ENCODE measurements at places on chromosomes 1 and 21.

DNA sequence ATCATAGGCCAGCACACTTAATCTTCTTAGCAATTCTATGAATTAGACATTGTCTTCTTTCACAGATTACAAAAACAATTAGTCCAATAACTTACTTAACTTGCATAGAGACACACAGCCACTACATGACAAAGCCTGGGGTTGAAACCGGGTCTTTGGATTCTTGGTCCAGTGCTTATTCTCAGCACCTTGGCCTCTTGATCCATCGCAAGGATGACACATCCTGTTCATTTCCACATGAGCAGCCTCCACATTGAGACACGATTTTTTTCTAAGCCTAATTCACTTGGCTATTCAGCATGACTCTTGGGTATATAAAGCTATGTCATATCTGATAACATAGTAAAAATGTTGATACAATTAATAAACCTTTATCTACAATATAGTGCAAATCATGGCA, 221.0 kb upstream of the FOXD3 start:
- no peak for DNase-seq

DNA sequence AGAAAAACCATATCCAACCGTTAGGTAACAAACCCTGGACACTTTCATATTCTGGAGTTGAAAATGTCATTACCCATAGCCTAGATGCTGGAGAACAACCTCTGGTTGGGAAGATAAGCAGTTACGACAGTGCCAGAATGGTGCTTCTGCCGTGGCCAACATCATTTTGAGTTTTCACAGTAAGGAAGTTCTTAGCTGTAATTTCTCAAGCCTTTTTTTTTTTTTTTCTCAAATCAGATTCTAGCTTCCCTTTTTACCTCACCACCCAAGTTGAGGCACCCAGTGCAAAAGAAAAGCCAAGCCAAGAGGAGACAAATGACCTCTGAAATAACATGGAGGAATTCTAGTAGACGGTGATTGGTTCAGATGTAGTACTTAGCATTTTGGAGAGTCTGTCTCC, 21.8 kb downstream of the PPT1 start:
- no peak for DNase-seq

- no peak for DNase-seq
These were observed 169.2 kb upstream of the HP1BP3 start for GRCh38 chr1:20956272-20956671.

GRCh38 chr1:230977761-230978490, 735 bp downstream of the TTC13 start:
- no peak for DNase-seq

DNA sequence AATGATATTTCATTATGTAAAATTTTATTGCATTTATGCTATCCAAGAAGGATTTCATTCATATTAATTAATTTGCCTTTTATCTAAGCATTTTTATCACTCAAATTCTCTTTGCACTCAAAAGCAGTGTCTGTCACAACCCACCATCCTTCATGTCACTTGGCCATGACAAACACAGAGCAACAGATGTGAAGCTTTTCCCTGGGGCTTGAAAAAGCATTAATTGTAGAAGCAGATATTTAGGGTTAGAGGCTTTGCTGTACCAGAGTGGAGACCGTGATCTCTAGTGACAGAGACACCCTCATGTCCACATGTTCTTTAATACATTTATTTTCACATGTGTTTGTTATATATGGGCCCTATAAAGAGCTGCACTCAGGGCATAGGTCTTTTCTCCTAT, 230.5 kb downstream of the SPATA17 start:
- no peak for DNase-seq

DNA sequence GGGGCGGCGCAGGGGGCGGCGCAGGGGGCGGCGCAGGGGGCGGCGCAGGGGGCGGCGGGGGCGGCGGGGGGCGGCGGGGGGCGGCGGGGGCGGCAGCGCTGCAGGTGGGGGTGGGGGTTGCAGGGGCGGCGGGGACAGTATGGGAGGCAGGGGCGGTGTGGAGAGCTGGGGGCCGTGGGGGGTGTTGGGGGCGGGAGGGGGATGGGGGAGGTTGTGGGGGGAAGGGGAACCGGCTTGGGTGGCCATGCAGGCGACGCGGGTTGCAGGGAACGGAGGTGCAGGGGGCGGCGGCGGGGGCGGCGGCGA, 13.0 kb upstream of the SLC19A1 start:
- no peak for DNase-seq

GRCh38 chr1:10918531-10918930, 93.9 kb upstream of the TARDBP start:
- no peak for DNase-seq

DNA sequence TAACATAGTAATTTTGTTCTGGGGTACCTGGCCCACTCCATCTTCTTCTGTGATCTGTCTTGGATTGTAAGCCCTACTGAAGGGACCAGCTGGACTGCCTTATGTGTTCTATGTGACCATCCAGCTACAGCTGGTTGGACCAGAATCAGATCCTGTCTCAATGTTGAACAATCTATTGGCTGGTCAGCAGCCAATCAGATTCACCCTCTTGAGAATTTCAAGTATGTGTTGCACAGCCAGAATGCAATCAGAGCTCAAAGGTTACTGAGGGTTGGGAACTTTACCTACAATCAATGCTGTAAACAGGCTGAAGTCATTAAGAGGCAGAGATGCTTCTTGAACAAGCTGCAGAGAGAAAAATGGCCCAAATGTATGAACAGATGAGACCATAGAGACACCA, 61.9 kb downstream of the KCNC4 start:
- DNase-seq = no peak

GRCh38 chr1:167710836-167711235, 10.9 kb upstream of the MPZL1 start:
- DNase-seq = no peak

DNA sequence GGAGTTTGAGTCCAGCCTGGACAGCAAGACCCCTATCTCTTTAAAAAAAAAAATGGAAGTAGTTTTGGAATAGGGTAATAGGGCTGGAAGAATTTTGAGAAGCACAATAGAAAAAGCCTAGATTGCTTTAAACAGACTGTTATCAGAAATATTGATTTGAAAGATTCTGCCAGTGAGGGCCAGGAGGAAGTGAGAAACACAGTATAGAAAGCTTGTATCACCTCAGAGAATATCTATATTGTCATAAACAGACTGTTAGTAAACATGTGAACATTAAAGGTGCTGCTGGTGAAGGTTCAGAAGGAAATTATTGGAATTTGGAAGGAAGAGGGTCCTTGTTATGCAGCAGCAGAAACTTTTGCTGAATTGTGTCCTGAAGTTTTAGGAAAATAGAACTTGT, 24.8 kb upstream of the PSEN2 start:
- no peak for DNase-seq

DNA sequence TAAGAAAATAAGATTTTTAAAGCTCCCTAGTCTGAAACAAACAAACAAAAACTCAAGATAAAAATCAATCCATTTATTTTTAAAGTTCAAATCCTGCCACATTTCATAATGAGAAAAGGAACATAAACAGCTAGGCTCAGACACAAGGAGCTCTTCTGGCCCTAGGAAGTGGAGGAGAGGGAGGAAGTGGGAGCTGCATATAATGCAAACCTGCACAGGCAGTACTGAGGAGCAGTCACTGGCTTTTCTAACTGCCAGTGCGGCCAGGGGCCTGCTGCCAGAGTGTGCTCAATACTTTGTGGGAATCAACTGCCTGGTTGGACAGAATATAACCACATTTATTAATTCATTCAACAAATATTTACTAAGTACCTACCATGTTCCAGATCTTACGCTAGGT, 139.8 kb upstream of the SPATA6 start:
- no peak for DNase-seq

GRCh38 chr1:85451236-85451830, 13.6 kb downstream of the DDAH1 start:
- no peak for DNase-seq

DNA sequence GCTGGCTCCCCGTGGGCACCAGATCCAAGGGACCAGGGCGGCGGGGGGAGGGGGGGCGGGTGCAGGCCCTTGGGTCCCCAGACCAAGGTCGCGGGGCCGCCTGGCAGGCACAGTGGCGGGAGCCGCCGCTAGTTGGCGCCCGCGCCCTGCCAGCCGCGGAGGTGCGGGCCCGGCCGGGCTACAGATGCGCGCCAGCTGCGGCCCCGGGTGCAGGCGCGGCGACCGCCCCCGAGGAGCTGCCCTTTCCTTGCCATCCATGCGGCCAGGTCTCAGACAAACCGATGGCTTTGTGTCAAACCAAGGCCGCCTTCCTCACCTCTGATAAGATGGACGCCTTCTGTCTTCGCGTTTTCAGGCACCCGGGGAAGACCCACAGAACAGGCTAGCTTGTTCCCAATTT, 2.2 kb upstream of the RUNX3 start:
- no peak for DNase-seq

DNA sequence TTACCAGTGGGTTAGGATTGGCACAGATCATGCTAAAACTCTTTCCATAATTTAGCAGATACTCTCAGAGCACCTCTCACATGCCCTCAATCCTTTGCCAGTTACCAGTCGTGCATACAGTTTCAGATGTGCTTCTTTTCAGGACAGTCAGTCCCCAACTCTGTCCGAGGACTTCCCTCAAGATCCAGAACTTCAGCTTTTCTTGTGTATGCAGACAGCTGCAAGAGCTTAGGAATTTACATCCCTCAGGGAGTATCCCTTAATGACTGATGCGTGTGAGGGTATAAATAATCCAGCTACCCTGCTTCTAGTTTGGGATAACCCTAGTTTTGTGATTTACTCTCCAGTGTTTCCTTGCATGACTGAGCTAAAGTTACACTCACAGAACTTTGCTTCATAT, 393.0 kb upstream of the PLXNA2 start:
- no peak for DNase-seq

GRCh38 chr1:43550598-43551246, 20.0 kb downstream of the PTPRF start:
- no peak for DNase-seq

DNA sequence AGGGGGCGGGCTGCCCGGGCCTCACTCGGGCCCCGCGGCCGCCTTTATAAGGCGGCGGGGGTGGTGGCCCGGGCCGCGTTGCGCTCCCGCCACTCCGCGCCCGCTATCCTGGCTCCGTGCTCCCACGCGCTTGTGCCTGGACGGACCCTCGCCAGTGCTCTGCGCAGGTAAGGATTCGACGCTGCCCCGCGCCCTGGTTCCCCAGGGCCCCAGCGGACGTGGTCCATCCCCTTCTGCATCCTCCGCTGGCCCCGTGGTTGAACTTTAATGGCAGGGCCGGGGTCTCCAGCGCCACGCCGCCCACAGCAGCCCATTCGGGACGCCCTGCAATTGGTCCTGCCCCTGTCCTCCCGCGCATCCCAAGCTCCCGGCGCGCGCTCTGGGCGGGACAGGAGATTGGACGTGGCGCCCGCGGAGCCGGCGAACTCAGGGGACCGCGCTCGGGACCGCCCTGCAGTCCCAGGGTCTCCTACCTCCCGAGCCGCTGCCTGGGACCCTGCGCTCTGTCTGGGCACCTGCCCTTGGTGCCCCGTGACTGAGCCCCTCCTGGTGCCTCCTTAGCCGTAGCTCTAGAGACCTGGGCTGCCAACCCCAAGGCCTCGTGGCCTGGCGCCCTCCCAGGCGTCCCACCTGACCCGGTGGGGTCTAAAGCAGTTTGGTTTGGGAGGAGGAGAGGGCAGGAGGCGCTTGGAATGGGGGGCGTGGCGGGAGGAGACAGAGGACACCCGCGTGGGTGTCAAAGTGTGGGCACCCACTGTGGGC, at the start of gene ALPL:
Gene ALPL, plus strand, starts transcription at position 73 of the 762 bp plus-strand sequence. CDS start 44,659 bp downstream, outside the sequence.
- no peak for DNase-seq

DNA sequence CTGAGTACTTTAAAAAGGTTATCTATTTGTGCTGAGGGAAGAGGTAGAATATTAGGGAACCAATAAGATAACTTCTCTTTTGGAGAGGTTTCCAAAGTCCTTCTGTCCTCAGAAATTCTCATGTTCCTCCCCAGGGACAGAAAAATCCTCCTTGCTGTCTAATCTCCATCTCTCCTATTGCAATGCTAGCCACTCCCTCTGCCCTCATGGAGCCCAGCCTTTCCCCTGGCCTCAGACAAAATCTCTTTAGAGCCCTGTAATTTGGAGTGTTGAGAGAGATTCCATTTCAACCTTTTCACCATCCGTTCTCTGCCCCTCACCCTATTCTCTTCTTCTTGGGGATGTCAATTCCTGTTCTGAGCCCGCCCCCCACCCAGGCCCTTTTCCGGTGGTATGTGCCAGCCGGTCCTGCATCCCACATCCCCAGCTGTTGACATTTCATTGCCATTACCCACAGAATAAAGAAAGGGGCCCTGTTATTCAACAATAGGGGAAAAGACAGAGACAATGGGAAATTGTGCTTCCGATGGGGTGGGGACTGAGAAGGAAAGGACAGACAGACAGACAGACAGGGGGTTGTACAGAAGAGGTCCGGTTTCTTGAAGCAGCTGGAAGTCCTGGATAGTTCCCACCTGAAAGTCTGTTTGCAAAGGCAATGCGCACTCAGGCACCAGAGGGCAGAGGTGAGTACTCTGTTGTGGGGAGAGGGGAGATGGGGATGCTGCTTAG, at the start of gene HAPLN2:
Gene HAPLN2, plus strand, starts transcription at position 563 of the 729 bp plus-strand sequence. CDS start 4,076 bp downstream, outside the sequence.
- peak; percentile 73 for DNase-seq

- no peak for DNase-seq
These were observed 10.6 kb upstream of the OR2T33 start for GRCh38 chr1:248288391-248288790.

All from SHP77 (cell line).